ENCODE measurements at places on chromosomes 7 and 10.

DNA sequence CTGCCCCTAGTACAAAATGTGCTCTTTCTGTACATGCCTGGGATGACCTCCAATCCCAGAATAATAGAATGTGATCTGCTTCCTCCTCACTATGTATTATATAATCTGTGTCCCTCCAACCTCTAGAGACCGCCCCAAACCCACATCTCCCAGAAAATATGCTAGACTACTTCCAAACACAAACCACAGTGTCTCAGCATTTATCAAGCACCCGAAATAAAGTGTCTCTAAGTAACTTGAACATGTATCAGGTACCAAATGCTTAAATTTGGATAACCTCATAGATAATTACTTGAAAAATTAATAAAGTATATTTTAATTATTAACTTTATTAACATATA is 16.1 kb downstream of the LYZL1 start:
- no peak for DNase-seq

DNA sequence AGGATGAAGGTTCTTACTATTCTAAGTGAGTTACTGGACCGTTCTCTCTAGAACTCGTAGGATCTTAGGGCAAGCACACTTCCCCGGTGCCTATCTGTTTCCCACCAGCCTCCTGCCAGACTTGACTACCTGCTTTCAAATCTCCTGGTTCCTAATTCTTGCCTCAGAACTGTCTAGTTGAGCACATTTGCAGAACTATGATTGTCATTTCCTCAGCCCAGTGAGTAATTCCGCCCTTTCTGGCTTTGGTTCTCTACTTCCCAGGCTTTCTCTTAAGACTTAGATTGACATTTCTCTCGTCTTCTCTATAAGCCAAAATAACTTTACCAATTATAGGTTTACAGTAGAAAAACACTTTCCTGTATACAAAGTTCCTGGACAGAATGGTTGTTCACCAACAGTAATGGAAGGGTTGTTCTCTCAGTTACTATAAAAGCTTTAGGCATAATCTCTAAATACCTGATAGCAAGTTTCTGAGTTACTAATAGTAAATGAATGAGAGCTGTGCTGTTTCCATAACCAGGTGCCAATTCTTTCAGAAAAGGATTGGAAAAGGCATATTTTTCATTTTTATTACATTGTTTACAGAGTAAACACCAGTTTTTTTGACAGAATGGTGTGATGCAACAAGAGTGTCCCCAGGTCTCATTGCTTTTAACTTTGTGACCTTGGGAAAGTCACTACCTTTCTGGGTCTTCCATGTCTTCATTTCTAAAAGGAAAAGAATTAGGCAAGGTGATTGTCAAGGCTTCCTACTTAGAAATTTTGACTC is 41.1 kb downstream of the PLEKHA8 start:
- DNase-seq: no peak

DNA sequence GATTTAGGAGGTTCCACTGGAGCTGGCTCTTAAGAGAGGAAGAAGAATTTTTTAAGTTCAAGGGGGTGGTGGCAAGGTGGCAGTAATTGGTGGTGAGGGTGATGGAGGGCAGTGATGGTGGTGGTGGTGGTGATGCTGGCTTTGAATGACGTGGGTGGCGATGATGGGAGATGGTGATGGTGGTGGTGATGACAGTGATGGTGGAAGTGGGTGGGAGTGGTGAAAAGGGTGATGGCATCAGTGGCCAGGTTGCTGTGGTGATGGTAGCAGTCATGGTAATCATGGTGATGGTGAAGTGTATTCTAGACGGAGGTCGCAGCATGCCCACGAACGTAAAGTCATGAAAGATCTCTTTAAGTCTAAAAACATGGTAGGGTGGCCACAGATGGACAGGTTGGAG is 197.3 kb downstream of the PTEN start:
- DNase-seq: no peak

- DNase-seq: no peak
Measured at GRCh38 chr10:47259466-47259865, 40.5 kb upstream of the GDF10 start.

DNA sequence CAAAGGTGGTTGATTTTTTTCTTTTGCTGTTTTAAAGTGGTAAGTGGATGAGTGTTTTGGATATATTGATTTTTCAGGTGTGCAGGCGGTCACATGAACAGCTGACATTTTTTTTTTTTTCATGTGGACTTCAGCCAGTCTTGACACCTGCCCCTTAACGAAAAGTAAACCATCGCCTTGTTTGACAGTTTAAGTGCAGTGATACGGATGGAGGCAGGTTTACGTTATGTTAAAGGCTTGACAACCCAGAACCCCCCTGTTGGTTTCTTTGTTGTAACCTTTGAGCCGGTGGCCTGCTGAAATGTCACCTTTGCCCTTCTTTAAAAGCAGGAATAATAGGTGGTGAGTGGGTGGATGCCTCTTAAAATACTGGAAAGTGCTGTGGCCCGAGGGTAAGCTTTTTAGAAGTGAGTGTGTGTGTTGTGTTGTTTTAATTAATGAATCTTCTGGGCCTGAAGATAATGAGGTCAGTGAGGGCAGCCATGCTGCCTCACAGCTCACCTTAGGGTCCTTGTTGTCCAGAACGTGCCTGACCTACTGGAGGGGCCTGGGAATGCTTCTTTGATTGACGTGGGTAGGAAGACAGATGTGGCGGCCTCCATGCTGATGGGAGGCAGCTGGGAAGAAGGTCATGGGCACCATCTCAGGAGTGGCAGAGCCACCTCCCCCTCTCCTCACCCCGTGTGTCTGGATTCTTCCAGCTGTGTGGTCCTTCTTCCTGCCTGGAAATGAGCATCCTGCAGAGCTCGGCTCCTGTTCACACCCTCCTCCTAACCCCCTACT is 69.8 kb downstream of the TCF7L2 start:
- no peak for DNase-seq

- DNase-seq: no peak
Measured at GRCh38 chr10:28072573-28072972, 73.7 kb upstream of the ODAD2 start.

- DNase-seq: no peak
Measured at GRCh38 chr10:73892310-73893030, 18.1 kb upstream of the CAMK2G start.

DNA sequence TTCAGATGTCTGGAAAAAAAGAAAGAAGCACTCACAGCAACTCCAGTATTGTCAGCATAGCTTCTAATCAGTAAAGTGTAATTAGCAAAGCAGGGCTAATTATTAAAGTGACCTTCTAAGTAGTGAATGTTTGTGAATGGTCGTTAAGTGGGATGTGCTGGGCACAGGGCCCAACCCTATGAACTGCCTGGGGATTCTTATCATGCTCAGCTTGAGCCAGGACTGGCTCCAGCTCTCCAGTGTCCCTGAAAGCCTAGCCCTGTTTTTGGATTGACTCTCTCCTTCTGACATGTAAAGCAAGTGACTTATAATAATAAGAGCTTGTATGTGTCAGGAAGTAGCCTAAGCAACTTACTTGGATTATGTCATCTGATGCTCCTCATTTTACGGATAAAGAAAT is 9.5 kb upstream of the TBX20 start:
- DNase-seq: no peak

DNA sequence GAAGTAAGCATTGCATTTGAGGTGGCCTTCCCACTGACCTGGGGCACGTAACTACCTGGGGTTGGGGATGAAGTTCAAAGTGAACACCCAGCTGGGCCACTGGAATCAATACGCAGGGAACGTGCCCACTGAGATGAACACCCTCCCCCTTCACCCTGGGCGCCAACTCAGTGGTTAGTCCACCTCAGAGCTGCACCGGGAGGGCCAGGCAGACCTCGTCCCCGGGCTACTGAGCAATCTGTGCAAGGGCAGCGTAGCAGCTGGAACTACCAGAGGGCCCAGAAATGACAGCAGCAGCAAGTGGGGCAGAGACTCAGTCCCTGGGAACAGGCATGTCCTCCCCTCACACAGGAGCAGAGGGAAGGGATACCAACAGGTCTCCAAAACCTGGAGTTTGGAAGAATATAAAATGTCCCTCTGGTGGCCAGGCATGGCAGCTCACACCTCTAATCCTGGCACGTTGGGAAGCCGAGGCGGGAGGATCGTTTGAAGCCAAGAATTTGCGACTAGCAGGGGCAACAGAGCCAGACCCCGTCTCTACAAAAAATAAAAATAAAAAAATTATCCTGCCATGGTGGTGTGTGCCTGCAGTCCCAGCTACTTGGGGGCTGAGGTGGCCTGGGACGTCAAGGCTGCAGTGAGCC is 143.9 kb downstream of the SH3PXD2A start:
- DNase-seq: no peak

DNA sequence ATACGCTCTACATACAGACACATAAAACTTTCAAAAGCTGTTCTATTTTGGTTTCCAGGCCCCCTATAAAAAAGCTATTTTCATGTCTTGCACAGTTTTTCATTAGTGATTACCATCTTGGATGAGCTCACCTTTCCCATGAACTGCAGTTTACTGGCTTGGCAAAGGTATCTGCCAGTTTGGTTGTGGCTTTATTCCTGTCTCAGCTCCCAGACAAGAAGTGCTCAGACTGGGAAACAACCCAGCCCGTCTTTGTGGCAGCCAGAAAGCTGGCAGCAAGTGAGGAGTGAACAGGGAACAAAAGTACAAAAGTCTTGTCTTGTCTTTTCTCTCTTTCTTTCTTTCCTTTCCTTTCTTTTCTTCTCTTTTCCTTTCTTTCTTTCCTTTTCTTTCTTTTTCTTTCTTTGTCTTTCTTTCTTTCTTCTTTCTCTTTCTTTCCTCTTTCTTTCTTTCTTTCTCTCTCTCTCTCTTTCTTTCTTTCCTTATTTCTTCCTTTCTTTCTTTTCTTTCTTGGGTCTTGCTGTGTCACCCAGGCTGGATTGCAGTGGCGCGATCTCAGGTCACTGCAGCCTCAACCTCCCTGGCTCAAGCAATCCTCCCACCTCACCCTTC is 138.8 kb downstream of the CFAP58 start:
- no peak for DNase-seq

DNA sequence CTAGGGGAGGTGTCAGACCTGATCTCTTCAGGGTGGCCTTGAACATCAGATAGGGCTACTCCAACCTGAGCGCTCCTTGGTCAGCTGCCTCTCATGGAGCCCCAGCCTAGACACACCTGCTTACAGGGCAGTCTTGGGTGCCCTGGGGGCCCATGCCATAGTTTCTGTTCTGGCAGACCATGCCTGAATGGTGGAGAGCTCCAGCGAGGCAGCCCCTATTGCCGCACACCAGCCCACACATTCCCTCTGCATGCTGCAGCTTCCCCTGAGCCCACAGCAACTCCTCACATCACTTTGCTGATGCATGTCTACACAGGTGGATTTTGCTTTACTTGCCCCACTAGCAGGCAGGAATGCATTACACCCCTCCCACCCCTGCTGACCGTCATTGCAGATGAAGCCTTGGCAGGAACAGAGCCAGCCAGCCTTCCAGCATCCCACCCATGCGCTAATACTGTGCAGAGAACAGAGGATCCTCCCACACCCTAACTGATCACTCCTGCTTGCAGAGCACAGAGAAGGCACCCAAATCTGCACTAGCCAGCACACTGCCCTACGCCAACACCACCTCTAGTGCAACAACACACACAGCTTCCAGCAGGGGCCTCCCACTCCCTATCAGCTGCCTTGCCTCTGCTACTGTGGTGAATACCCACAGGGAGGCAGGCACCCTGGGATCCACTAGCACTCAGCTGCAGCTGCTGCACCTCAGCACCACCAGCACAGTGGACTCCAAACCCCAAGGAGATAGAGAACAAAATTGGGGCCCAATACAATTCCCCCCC is 43.0 kb upstream of the GRM3 start:
- no peak for DNase-seq

GRCh38 chr10:90856261-90856660 is 1.6 kb downstream of the HTR7 start:
- no peak for DNase-seq

DNA sequence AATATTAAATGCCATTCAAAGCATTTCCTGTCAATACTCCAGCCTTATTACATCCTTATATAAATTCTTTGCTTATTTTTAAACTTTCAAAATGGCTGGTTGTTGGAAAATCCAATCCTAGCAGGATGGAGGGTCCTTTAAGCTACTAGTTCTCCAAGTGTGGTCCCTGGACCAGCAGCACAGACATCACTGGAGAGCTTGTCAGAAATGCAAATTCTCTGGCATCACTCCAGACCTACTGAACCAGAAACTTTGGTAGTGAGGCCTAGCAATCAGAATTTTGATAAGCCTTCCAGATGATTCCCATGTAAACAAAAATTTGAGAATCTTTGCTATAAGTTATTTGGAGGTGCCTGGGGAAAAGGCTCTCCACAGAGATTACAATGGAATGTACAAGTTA is 43.8 kb downstream of the CALCR start:
- DNase-seq: no peak

DNA sequence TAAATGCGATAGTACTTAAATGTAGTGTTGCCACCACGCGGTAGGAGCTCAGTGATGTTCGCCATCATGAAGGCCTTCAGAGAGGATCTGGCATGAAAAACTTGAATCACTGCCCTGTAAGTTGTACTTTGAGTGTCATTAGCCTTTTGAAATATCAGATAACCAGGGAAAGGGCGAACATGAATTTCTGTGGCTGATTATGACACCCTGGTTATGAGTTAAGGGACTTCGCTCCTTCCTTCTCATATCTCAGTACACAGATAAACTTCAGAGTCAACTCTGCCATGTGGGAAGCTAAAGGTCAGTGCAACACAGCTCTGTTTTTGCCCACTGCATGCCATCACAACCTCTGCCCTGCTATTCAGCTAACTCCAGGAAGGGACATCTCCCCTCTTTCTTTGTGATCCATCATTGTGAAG is 8.9 kb upstream of the ACSL5 start:
- no peak for DNase-seq

DNA sequence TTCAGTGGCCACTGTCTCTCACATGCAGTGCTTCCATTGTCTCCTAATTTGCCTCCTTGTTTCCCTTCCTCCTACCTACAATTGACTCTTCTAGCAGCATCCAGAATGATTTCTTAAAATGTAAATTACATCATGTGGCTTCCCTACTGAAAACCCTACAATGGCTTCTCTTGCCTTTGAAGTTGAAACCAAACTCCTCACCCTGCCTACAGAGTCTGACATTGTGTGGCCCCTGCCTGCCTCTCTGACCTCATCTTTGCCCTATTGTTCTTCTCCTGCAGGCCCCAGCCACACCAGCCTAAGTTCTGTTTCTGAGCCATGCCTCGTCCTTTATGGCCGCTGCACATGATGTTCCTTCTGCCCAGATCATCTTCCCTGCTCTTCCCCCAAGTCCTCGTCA is 35.8 kb upstream of the CDK1 start:
- no peak for DNase-seq

DNA sequence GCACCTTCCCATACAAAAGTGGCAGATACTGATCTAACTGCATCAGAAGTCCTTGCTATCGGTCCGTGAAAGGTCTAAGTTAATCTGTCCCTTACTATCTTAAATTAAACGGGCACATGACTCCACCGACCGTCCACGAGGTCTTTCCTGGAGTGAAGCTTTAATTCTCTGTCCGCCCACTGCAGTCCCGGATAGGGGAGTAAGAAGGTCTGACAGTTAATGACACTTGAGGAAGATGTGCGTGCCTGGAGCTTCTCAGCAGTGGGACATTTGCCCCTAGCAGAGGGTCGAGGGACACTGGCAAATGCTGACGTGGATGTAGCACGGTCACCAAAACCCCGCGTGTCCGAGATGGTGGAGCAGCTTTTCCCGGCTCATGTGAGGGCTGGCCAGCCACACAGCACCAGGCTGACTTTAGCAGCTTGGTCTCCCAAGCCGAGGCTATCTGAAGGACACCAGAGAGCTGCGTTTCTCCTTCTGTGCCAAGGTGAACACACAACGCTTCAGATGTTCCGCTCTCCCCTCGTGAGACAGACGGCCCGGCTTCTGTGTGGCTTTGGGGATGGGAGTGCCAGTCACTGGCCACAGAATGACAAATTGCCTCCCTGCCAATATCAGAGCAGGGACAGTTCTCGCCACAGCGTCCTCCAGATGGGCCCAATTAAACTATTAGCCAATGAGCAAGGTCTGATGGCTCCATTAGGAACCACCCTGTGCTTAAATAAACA is 86.6 kb downstream of the ADARB2 start:
- no peak for DNase-seq
